Vein endothelial cell (primary cell): ENCODE measurements at places on chromosomes 2 and 18. TPM values are rescaled to one million over a fixed set of nuclear protein-coding genes. Genes with fewer than 3 reads are reported as not detected.

Gene DSC1
- not detected in 2 replicates for total RNA-seq

Gene SLC9A2
- under 0.01 TPM in 1 of 2 replicates, not detected in the other for total RNA-seq

Gene INHBB
- total RNA-seq: 6.9 and 8.2 TPM in 2 replicates

Gene SEPTIN10
- 70.9 and 115 TPM in 2 replicates for total RNA-seq

Gene SRD5A2
- not detected in 2 replicates for total RNA-seq

Gene CYRIA
- total RNA-seq: 31.4 and 38.0 TPM in 2 replicates

Gene ANKZF1
- total RNA-seq: 18.5 and 22.5 TPM in 2 replicates

Gene CLEC4F
- total RNA-seq: not detected in 2 replicates

Gene TEKT4
- not detected in 2 replicates for total RNA-seq

Gene LIPG
- total RNA-seq: 30.4 and 80.9 TPM in 2 replicates
